ENCODE measurements at places on chromosomes 5 and 9. TPM values are rescaled to one million over a fixed set of nuclear protein-coding genes. Genes with fewer than 3 reads are reported as not detected.

Gene ANKRD18A
- 11.8 TPM for total RNA-seq

Gene AGPAT2
- total RNA-seq, result 81.7 TPM

Gene GRHPR
- total RNA-seq, result 125 TPM

GRCh38 chr5:92644266-92644886 lies 936.6 kb downstream of the NR2F1-AS1 start:
- DNase-seq, result no peak

- DNase-seq, result no peak
These were observed 199.6 kb upstream of the MPDZ start for GRCh38 chr9:13479096-13479495.

DNA sequence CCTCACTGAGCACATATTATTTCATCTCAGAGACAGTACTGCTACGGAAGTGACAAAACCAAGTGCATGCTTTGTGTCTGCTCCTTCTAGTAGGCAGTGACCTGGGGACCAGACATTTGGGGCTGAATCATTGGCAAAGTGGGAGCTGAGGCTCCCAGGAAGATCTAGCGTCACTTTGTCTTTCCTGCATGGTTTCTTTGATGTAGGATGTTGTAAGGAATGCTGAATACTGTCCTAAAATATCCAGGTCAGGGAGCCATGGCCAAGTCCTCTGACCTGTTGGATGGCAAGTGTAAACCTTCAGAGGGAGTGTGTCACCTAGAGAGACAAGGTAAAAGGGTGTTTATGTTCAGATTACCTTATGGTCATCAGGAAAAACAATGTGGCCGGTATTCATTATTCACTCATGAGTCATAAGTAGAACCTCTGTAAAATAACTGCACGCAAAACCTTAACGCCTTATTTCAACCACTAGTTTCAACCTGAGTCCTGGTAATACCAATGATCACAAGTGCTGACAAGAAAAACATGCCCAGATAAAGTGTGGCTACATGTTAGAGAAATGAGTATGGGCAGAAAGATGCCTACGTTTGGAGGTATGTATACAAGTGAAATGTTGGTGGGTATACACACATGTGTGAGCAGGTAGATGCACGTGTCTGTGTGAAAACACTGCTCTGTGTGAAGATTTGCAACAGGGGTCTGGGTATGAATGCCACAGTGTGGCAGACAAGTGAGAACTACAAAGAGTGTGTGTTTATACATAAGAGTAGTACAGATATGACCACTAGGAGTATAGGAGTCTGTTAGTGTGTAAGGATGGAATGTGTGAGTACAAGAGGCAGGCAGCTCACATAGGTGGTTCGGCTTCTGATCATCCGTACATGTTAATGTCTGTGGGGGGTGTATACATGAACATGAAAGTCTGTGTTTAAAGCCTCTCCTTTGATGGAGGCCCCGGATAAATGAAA lies 263.9 kb downstream of the SPOCK1 start:
- DNase-seq, result no peak

- no peak for DNase-seq
These were observed 47.4 kb upstream of the OLFM1 start for GRCh38 chr9:135039916-135040645.

DNA sequence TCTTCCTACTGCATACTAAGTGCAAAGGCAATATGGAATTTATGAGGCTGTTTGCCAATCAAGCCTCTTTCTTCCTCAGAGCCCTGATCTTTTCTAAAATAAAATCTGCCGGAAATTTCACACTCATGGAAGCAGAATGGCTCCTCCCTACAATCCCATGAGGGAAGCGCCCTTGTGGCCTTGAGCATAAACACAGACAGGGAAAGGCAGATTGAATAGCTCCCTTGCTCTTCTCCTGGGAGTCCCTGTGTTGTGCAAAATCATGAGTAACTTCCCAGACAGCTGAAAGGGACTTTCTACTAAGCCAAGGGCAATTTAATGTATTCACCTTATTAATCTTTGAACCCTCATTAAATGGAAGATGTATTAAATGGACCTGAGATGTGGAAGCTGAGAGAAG lies 226.1 kb upstream of the PIK3R1 start:
- no peak for DNase-seq

DNA sequence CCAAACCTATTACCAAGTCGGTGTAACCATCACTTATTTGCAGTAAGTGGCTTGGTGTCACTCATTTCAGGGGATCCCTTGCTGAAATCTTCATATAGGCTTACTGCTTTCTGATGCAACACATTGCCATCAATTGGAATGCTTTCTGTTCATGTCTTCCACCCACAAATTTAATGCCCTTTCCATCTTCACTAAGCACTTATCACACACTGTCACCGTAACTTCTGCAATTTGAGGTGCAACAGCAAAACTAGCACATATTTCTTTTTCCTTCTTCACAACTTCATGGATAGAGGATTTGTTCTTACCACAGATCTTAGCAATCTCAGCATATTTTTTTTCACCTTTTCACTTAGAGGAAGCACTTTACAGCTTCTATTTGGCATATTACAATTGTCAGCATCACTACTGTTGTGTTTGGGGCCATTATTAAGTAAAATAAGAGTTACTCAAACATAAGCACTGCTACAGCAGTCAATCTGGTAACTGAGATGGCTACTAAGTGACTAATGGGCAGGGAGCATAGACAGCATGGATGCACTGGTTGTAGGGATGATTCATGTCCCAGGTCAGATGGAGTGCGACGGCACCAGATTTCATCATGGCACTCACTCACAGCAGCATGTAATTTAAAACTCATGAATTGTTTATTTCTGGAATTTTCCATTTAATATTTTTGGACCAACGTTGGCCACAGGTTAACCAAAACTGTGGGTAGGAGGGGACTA lies 70.1 kb downstream of the PIP5K1B start:
- no peak for DNase-seq

GRCh38 chr5:108945094-108945493 lies 197.4 kb downstream of the FER start:
- DNase-seq, result no peak

DNA sequence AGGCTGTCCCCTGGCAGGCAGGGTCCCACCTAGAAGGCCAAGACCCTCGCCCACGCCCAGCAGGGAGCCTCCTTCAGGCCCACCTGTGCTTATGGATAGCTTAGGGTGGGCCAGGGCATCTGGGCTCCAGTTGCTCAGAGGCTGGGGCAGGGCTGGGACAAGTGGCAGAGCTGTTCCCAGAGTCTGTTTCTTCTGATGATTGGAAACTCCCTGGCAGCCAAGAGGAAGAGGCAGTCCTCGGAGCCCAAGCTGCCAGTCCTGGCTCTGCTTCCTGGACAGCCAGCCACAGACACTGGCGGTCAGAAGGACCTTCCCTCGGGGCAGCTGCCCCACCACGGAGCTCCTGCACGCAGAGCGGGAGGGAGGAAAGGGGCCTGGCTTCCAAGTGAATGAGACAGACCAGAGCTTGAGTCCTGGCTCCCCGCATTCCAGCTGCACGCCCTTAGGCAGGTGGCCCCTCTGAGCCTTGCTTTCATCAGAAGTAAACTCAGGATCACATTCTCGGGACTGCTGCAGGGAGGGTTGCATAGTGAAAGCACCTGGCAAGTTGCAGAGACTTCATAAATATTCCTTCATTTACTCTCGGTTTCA lies 37.9 kb upstream of the GABRP start:
- peak; percentile 47 for DNase-seq

- DNase-seq, result no peak
These were observed 137.9 kb downstream of the KIAA0825 start for GRCh38 chr5:94480486-94480885.

- DNase-seq, result peak; percentile 55
These were observed 1.8 kb downstream of the KLF4 start for GRCh38 chr9:107487521-107488374.

- DNase-seq, result no peak
These were observed 210.1 kb downstream of the PSAT1 start for GRCh38 chr9:78507037-78507436.

DNA sequence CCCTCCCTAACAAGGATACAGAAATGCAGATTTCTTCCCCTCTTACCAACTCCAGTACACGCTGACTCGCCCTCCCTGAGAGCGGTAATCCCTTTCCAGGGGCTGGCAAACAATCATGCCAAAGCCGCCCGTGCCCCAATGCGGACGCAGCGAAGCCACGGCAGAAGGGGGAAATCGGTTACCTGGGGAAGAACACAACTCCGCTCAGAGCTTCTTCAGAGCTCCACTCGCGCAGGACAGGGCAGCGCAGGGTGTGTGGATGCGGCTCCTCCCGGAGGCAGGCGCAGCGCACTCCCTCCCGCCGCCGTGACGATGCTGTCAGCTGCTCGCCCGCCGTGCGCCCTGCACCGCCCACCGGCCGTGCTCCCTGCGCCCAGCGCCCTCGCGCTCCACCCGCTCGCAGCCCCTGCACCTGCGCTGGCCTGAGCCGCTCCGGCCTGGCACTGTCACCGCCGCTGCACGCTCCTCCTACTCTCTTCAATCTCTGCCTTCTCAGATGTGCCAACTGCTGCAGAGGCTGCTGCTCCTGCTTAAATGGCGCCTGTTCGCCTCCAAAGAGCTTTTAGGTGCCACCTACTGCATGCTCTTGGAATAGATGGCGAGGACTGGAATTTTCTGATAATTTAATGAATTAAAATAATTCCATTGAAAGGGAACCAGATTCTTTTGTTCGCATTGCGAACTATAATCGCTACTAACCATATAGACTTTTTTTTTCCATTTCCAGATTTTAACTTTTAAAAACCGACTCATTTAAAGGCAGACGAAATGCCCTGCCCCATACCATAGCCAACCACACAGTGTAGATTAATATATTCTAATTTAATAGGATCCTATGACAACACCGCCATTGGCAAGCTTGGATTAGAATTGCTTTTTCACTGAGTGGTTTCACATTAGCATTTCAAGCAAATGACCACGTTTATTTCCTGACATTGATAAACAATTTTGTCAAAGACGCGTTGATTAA lies at the start of gene DIRAS2:
DIRAS2 (minus strand) TSS at position 255 of the 970 bp plus-strand sequence. CDS start 28,997 bp downstream, outside the sequence.
- DNase-seq, result peak; percentile 89

DNA sequence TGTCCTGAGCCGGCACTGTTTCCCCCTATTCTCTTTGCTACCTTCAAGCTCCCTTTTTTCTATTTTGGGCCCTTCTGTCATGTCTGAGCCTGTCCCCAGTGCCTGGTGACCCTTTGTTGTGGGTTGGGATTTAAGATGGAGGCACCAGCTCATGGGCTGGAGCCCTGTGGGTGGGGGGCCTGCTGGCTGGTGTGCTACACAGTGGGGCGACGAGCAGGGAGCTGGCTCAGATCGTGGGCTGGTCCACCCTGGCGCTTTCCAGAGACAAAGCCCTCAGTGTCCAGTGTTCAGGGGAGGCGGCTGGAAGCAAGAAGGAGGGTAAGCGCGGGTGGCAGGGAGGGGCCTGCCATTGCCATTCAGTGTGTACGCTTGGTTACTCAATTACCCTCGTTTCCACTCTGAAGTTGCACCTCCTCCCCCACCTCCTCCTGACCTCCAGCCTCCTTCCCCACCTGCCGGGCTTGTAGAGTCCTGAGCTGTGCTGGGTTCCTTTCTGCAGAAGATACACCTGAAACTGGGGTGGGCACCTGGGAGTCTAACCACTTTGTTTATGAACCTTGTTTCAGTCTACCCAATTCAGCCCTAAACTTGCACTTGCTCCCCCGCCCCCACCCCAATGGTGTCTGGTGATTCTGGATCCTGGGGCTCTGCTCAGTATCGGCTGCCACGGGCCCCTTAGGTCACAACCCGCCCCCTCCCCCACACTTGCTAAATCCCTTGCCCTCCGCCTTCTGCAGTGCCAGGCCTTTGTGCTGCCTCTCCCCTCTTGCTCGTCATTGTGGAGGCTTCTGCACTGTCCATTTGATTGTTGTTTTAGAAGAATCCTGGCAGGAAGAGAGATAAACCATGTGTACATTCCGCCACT lies 49.9 kb downstream of the MVB12B start:
- no peak for DNase-seq

- no peak for DNase-seq
These were observed 69.3 kb downstream of the DTWD2 start for GRCh38 chr5:118919016-118919415.

Measured in mucosa of gallbladder (tissue), 1 donor.